ENCODE measurements at places on chromosomes 1 and 21.

- DNase-seq, result no peak
Measured at GRCh38 chr1:167479331-167479979, 38.9 kb downstream of the CD247 start.

DNA sequence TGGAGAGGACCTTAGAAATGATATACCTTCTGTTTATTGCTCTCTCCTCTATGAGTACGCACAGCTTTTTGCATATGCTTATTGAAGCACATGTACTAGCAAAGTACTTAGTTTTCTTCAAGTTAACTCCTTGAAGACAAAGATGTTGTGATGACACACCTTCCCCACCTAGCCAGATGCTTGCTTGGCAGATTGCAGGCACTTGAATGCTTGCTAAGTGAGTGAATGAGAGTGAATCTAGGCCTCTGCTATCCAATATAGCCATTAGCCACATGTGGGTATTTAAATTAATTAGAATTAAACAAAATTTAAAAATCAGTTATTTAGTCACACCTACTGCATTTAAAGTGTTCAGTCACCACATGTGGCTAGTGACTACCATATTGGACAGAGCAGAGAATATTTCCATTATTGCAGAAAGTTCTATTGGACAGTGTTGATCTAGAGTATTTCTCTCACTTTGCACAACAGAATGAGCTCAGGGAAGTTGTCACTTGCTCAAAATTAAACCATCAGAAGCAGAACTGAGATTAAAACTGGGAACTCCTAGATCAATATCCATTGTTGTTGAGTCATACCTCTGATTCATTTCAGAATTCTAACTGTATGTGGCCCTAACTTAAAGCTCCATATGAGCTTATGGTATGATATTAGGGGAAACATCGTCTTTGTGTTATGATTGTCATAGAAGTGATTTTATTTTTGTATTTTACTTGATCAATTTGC, 8.6 kb upstream of the EEIG2 start:
- no peak for DNase-seq

GRCh38 chr1:32220746-32221580, 1.2 kb downstream of the TMEM234 start:
- no peak for DNase-seq

DNA sequence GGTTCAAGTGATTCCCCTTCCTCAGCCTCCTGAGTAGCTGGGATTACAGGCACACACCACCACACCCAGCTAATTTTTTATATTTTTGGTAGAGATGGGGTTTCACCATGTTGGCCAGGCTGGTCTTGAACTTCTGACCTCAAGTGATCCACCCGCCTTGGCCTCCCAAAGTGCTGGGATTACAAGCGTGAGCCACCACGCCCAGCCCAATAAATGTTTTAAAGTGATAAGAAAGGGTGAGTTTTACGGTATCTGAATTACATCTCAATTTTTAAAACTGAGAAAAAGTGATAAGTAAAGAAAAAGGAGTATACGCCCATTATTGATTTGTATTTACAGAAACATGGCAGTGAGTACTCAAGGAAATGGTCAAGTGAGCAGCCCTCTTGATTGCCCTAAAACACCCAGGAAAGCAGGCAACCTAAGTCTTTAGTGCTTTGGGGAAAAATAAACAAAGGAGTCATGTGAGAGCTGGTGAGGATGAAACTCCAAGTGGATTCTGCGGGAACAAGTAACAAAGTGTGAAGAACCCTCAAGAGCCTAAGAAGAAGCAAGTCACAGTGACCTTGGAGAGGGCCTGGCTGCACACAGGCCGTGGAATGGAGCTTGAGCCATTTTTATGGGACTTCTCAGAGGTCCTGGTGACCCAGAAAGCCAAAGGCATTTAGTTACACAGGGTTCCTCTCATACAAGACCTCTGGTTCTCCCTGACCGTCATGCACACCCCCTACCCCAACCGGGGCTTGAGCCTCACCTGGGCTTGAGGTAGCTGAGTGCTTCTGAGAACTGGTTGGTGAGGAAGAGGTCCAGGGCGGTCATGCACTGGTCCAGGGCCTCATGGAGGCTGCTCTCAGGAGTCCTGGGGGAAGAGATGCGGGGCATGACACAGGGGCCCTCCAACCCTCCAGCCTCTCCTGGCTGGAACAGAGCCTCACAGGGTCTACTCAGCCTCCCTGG, 9.1 kb downstream of the TTC39A start:
- no peak for DNase-seq

- DNase-seq, result no peak
Measured at GRCh38 chr1:184388319-184388889, 1.6 kb downstream of the C1orf21 start.

DNA sequence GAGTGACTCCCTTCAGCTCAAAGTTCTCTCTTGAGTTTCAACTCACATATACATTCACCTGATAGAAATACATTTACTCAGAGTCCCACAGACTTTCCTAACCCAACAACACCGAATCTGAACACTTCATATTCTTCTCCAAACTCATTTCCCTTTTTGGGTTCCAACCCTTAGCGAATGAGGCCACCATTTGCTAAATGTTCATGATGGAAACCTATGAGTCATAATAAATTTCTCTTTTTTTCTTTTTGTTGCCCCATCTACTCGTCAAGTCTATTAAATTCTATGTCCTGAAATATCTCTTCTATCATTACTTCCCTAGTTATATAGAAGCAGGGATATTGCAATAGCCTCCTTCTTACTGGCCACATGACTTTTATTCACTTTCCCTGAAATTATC, 100.1 kb downstream of the HLX start:
- DNase-seq, result no peak

- no peak for DNase-seq
Measured at GRCh38 chr1:186559601-186560116, 98.7 kb upstream of the PDC start.

DNA sequence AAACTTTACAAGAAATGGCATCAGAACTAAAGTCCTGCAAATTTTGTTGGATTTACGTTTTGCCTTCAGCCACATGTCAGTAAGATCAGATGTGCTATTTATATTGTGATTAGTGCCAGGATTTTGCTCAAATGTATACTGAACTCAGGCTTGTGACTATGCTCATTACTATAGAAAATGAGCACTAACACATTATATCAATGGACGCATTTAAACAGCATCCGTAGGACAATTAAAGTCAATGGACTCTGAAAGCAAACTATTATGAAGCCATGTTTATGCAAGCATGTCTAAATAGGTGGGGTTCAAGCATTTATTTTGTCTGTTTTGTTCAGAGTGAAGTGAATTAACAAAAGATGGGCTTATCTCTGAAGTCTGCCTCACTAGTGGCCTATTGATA, 20.6 kb upstream of the DDAH1 start:
- DNase-seq, result no peak

- DNase-seq, result no peak
Measured at GRCh38 chr1:46587069-46587468, 17.0 kb downstream of the MKNK1 start.

GRCh38 chr1:9263984-9264872, 28.5 kb upstream of the SPSB1 start:
- no peak for DNase-seq

- DNase-seq, result no peak
Measured at GRCh38 chr1:243374412-243374811, 118.6 kb downstream of the SDCCAG8 start.

- DNase-seq, result no peak
Measured at GRCh38 chr1:181413836-181414235, 69.5 kb upstream of the CACNA1E start.

GRCh38 chr21:39489380-39489924, 37.7 kb downstream of the SH3BGR start:
- no peak for DNase-seq

GRCh38 chr1:29120947-29121485, 2.7 kb downstream of the TMEM200B start:
- DNase-seq, result peak; percentile 73

- DNase-seq, result peak; percentile 22
Measured at GRCh38 chr1:16094453-16095158, 21.2 kb upstream of the FAM131C start.

DNA sequence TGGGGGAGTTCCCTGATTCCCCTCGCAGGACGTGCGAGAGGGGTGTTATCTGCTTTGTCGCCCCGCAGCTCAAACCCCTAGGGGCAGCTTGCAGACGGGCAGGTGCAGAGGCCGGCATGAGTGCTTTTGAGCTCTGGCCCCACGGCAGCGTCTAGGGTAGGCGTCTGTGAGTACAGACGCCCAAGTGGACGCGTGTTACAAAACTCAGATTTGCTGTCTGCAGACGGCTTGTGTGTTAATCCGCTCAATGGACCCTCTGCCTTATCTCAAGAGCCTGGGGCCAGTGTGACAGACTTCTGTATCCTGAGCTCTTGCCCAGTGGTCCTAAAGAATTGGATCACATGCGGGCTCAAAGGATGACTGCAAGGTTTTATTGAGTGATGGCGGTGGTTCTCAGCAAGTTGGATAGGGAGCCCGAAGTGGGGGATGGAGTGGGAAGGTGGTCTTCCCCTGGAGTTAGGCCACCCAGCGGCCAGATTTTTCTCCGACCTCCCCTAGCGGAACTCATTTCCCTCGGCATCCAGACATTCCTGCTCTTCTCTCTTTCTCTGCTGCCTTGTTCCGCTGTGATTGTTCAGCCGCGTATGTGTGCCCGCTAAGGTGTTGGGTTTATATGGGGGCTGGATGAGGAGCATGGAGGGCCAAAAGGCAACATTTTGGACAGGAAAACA, 9.4 kb downstream of the CFHR4 start:
- no peak for DNase-seq

DNA sequence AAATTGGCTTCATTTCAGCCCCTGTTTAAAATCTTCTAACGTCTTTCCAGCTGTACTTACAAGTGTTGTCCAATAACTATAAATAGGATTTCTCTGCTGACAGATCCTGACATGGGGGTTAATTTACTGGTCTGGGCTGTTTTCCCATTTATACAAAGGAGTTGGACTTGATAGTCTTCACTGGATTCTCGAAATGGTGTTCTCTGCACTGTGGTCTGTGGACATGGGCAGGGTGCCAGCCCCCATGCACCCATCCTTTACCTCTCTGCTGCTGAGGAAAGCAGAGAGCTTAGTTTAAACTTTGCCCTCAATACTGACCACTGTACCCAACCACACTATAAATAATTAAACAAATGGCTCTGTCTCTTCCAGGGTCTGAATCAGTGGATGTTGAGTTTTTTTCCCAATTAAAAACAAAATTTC, 5.2 kb downstream of the DIO1 start:
- no peak for DNase-seq

DNA sequence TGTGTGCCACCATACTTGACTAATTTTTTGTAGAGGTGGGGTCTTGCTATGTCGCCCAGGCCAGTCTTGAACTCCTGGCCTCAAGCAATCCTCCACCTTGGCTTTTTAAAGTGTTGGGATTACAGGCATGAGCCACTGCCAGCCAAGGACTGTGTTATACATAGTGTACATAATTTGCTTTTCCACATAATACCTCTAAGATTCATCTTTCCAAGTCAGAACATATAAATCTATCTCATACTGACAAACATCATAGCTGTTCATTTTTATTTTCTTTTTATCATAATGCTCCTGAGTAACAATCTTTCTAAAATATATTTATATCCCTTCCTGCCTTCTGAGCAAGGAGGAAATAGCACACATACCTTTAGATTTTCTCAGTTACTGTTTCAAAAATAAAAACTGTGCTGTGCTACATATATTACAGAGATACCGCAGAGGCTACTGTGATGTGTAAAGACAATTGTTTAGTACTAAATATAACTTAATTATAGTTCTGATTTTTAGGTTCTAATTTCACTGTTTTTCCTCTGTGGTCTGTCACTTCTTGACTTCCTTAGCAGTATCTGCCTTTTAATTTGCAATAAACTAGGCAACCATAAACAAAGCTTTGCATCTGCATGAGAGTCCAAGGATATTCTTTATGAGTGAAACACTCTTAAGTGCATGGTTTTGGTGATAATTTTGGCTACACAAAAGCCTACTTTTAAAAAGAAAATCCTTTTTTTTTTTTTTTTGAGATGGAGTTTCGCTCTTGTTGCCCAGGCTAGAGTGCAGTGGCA, 59.3 kb downstream of the EYA3 start:
- DNase-seq, result no peak

DNA sequence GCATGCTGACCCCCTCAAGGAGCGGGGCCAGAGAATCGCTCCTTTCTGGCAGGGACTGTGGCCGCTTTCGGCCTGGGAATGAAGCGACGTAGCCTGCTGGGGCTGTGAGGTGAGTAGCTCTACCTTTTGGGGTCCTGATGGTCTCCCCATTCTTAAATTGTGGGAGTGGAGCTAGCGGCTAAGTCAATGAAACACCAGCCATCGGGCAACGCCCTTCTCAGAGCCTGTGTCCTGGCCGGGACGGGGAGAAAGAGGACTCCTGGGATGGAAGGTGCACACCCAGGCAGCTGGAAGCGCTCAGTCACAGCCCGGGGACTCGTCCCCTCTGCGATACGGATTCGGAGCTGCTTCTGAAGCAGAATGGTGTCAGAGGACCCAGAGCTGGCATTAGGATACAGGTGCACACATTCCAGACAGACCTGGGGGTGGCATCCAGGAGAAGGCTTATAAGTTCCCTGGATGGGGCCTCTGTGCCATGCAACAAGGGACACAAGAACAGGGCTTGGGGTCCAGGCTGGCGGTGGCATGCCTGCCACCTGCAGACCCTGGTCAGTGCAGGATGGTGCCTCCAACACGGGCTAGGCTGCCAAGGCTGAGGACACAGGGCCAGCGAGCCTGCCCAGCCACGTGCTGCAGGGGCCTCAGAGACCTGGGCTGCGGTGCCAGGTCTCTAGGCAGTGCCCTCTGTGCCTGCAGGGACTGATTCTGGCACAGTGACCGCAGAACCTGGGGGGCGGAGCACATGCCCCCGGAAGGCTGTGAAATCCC, 945 bp upstream of the WNT9A start:
- peak; percentile 41 for DNase-seq

- no peak for DNase-seq
Measured at GRCh38 chr1:44101328-44101727, 17.3 kb upstream of the KLF17 start.

GRCh38 chr1:220367833-220368232, 95.6 kb upstream of the RAB3GAP2 start:
- DNase-seq, result no peak

DNA sequence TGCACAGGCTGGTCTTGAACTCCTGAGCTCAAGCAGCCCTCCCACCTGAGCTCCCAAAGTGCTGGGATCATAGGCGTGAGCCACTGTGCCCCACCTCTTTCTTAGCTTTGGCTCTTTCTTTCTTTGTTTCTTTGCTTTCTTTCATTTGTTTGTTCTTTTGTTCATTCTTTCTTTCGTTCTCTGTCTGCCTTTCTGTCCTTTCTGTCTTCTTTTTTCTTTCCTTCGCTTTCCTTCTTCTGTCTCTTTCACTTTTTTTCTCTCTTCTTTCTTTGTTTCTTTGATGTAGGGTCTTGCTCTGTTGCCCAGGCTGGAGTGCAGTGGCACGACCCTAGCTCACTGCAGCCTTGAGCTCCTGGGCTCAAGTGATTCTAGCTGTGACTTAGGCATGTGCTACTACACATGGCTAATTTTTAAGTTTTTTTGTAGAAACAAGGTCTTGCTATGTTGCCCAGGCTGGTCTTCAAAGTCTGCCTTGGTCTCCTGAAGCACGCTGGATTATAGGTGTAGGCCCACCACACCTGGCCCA, 18.9 kb downstream of the SOX13 start:
- no peak for DNase-seq

- no peak for DNase-seq
Measured at GRCh38 chr1:8347635-8348034, 29.7 kb downstream of the SLC45A1 start.

- DNase-seq, result no peak
Measured at GRCh38 chr1:94865360-94865759, 45.2 kb downstream of the SLC44A3 start.
